ENCODE measurements at places on chromosomes 4 and X. TPM values are rescaled to one million over a fixed set of nuclear protein-coding genes. Genes with fewer than 3 reads are reported as not detected.
A peak's percentile ranks its signal among the peaks of the same experiment; 100 is the strongest.

Gene MEPE
- not detected for total RNA-seq

Gene AREG
- total RNA-seq = not detected

Gene SRPX2
- total RNA-seq = not detected

Gene CD99L2
- 19.6 TPM for total RNA-seq

DNA sequence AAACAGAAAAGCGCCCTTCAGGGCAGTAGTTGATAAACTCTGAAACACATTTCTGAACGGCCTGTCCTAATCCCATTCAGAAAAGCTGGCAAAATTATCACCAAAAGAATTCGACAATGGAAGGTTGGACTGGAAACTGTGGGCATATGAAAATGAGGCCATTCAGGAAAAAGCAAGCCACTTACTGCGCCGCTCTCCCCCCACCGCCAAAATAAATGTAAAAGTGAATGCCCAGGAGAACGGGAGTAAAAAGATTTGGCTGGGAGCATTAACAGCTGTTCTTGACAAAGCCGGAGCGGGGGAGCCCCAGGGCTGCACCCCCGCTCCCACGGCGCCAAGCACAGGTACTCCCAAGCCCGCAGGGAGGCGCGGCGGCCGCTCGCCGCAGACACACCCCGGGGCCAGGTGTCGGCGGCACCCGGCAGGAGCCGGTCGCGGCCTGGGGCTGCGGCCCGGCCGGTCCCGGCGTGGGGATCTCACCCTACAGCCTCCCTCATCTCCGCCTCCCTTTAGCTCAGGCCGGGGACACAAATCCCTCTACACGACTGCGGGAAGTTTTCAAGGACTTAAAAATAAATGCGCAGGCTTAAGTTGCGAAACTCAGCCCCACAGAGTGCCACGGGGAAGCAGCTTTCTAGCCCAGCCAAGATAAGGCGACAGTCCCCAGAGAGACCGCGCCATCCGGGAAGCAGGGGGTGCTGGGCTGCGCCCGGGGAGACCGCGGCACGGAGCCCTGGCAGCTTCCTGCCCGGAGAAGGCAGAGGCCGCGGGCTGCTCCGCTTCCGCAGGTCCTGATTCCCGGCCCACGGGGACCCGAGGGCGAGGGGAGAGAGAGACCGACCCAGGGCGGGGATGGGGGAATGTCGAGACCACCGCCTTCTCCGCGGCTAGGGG is 593 bp downstream of the SH3RF1 start:
- H3K27me3 ChIP-seq = peaks cover 68% of the 10 kb centered on the region
- peaks cover 5% of the 10 kb centered on the region for H3K4me1 ChIP-seq
- H3K27ac ChIP-seq = no peak overlapping the region
- no peaks in the 10 kb centered on the region for H3K36me3 ChIP-seq
- DNase-seq = peak; percentile 62
- H3K4me3 ChIP-seq = peak overlapping the region; percentile 82

DNA sequence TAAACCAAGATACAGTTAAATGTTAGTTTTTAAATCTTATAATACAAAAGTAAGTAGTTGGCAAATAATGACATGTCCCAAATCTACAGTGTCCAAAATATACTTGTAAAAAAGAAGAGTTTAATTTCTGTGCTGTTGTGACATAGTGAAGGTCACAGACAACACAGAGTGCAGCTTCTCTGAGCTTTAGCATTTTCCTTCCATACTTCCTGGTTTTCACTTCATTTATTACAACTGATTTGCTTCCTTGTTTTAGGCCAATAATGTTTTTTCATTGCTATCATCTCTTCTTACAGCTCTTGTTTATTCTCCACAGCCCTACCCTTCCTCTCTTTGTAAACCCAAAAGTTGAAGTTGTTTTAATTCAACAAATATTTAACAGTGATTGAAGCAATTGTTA is 132.4 kb upstream of the TET2 start:
- no peaks in the 10 kb centered on the region for H3K4me1 ChIP-seq
- no peak overlapping the region for H3K27ac ChIP-seq
- no peak overlapping the region for H3K4me3 ChIP-seq
- H3K27me3 ChIP-seq = peaks cover 7% of the 10 kb centered on the region

DNA sequence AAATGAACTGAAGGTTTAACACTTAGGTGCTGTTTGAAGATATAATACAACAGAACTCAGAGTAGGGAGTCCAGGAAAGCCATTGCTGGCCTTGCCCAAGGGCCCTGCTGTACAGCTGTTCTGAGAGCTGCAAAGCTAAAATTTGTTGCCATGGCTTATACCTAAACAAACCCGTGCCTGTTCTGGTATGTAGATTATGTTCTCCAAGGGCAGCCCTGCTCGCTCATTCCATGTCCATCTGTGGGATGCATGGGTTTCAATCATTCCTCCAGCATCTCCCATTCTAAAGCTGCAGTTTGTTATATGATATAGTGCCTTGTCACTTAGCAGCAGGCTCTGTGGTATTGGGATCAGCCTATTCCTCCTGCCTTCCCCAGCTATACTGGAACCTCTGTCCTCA is 80.8 kb upstream of the BMPR1B start:
- H3K27me3 ChIP-seq = no peaks in the 10 kb centered on the region
- no peaks in the 10 kb centered on the region for H3K36me3 ChIP-seq
- H3K27ac ChIP-seq = no peak overlapping the region
- H3K4me3 ChIP-seq = no peak overlapping the region
- no peak for DNase-seq
- H3K4me1 ChIP-seq = no peaks in the 10 kb centered on the region

- no peak overlapping the region for H3K27ac ChIP-seq
- no peaks in the 10 kb centered on the region for H3K36me3 ChIP-seq
- DNase-seq = no peak
- H3K4me1 ChIP-seq = no peaks in the 10 kb centered on the region
- H3K27me3 ChIP-seq = no peaks in the 10 kb centered on the region
Measured at GRCh38 chr4:31045151-31045550, 325.0 kb downstream of the PCDH7 start.
